ENCODE measurements at places on chromosomes 5 and 9. TPM values are rescaled to one million over a fixed set of nuclear protein-coding genes. Genes with fewer than 3 reads are reported as not detected.

Gene PRLR
- total RNA-seq = 0.07 TPM

Gene IFNA2
- total RNA-seq = not detected

Gene RIC1
- total RNA-seq = 40.3 TPM

Gene ADRB2
- 1.2 TPM for total RNA-seq

Gene CCIN
- 3.6 TPM for total RNA-seq

Gene ROR2
- 2.0 TPM for total RNA-seq

Gene LCN1
- total RNA-seq = 0.20 TPM

Gene WNK2
- not detected for total RNA-seq

Gene IRX2
- total RNA-seq = 0.69 TPM

Gene SLC36A3
- not detected for total RNA-seq

Gene GPR151
- total RNA-seq = not detected

Gene CER1
- not detected for total RNA-seq

Gene IRX4
- not detected for total RNA-seq
